COR-L47 (cell line): ENCODE measurements at places on chromosomes 16 and 17.

DNA sequence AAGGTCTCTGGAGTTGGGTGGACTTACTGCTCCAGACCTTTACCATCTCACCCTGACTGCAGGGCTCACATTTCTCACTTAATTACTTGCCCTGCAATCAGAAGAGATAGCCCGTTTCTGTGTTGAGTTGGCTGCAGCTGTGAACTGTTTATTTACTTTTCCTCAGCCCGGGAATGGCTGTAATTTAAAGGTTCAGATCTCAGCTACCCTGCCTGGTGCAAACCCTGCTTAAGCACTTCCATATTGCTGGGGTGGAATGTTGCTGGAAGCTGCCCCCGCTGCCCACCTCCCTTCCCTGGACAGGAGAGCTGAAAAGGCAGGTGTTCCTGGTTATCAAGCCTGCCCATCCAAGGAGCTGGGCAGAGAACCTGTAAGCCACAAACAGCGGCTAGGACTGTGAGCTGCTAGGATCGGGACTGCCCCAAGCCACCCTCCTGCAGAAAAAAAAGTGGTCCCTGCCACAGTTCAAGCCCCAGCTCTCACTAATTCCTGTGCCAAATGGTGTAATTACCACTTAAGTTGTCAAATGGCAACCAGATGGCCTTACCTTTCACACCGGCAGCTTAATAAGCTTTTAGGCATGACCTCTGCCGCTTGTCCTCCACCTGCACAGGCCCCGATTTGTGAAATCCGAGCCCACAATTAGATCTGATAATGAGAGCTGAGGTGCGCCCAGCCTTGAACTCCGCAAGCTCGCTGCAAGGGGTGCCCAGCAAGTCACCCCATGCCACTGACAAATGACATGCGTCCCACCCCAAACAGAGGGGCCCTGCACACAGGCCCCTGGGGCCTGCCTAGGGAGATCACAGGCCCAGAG, 269.8 kb downstream of the C16orf95 start:
- DNase-seq: no peak

GRCh38 chr17:75832164-75832651, 12.0 kb downstream of the UNC13D start:
- no peak for DNase-seq

GRCh38 chr17:57296231-57296630, 39.9 kb downstream of the MSI2 start:
- DNase-seq: peak; percentile 72

GRCh38 chr17:18362698-18363100, 651 bp downstream of the SHMT1 start:
- DNase-seq: no peak

- no peak for DNase-seq
Observed at GRCh38 chr17:67992548-67993152, 3.6 kb downstream of the C17orf58 start.

- no peak for DNase-seq
Observed at GRCh38 chr17:7468804-7469389, 10.5 kb downstream of the ZBTB4 start.

GRCh38 chr17:11035681-11036080, 197.8 kb upstream of the PIRT start:
- DNase-seq: no peak

DNA sequence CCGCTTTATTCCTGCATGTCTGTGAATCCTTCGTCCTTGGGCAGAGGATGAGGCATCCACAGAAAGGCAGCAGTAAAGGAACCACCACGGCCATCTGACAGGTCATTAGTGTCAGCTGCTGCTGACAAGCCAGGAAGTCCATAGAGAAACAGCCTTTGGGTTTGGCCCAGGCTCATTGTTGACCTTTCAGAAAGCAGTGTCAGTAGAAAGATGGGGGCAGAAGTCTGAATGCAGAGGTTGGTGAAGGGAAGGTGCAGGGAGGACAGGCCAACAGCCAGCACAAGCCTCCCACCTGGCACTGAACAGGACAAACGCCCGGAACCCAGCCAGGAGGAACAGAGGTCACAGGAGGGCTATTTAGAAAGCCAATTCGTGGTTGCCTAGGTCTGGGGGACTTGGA, 105.8 kb downstream of the VAT1L start:
- no peak for DNase-seq

DNA sequence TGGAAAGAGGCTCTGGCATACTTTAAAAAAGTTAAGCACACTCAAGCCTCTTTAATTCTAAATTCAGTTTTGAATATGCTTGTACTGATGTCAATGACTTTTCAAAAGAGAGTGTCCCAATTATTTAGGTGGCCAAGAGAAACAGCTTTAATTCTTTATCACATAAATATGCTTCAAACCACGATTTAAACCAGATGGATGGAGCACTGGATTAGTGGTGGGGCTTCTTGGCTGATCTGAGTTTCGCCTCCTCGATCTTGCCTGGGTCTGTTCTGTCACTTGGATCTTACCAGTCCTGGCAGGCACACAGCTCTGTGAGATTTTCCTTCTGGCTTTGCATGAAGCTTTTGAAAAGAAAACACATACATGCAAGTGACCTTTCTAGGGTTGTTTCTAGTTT, 467.8 kb downstream of the MAF start:
- no peak for DNase-seq

DNA sequence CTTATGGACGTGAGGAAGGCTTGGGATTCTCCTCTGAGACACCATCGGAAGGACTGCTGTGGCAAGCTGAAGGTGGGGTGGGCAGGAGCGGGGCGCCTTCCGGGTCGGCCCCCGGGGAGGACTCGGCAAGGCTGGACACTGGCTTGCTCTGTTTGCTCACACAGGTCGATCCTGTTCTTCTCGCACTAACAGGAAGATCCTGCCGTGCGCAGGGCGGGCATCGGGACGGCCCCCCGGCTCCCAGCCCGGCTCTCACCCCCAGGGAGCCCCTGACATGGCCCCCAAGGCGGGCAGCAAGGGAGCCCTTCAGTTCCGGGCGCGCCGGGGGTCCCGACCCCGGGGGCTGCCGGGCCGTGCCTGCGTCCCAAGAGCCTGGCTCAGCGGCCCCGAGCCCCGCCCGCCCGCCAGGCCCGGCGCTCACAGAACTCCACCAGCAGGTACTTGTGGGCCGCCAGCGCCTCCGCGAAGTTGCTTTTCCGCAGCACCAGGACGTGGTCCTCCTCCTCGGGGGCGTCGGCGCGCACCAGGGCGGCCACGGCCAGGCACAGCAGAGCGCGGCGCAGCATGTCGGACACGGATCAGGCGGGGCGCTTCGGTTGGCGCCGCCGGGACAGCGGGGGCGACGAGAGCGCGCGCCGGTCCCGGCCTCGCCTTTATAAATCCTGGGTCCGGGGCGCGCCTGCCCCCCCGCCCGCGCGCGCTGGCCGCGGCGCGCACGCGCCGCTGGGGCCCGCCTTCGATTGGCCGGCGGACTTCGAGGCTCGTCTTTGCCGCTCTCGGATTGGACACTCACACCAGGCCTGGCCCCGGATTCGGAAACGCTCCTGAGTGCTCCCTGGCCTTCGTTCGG, at the start of gene P4HB:
P4HB (minus strand) TSS at position 630 of the 850 bp plus-strand sequence; CDS start at position 566, 64 bp downstream.
- no peak for DNase-seq

GRCh38 chr16:1428511-1428910, 2.4 kb upstream of the PERCC1 start:
- no peak for DNase-seq

DNA sequence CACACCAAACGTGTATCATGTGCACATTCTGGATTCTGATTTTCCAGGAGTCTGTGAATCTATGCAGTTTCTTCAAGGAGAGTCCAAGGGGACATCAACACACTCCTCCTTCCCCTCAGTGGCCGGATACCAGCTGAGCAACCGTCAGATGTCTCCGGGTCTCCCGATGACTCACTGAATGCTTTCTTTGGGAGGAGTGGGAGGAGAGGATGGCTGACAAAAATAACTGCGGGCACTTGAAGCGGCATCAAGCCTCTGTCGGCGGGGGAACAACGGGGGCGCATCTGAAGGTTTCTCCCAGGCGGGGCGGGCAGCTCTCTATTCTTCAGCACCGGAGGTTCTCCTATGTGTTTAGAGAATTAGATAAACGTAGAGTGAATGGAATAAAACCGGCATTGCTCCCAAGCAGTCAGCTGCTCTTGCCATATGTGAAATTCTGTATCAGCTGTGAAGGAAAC, 24.6 kb upstream of the LRRC75A start:
- DNase-seq: no peak

- DNase-seq: no peak
Observed at GRCh38 chr17:6460531-6461161, 16.4 kb downstream of the PIMREG start.

DNA sequence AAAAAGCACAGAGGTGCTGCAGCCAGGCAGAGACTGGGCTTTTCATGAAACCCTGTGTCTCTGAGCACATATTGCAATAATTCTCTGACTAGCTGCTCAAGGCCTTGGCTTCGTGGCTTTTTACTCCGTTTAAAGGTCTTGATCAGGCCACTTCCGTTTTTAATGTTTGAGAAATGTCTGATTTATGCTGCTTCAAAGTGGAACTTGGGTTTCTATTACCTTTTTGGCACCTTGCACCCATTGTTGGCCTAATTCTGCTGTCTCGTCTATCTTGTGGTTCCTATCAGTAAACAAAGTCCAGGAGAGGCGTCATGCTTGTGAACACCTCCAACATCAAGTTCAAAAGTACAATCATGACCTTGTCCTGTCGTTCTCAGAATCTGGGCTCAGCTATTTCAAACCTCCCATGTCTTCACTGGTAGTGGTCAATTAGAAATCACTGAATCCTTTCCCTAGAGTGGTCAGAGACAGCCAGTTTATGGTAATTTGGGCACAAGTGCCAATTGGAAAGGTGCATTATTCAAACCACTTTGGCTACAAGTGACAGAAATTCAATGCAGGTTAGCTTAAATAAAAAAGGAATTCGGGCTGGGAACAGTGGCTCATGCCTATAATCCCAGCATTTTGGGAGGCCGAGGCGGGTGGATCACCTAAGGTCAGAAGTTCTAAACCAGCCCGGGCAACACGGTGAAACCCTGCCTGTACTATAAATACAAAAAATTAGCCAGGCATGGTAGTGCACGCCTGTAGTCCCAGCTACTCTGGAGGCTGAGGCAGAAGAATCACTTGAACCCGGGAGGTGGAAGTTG, 33.3 kb upstream of the METTL9 start:
- no peak for DNase-seq

GRCh38 chr17:32627239-32627996, 140.6 kb downstream of the CDK5R1 start:
- peak; percentile 95 for DNase-seq

DNA sequence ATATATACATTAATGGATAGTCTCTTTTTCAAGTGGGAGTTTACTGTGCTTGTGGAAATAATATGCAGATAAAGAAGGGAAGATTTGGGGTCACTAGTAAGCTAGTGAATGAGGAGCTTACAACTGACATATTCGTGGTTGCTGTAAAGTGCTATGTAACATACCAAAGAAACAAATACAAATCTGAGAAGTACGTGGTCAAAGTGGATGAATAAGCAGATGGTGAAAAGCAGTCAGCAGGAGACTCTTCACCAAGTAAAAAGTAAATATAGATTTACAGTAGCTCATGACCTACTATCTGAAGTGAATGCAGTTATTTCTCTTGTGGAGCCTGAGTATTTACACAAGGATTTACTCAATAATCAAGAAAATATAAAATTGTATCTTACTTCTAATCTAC, 136.6 kb upstream of the ELAC2 start:
- no peak for DNase-seq

DNA sequence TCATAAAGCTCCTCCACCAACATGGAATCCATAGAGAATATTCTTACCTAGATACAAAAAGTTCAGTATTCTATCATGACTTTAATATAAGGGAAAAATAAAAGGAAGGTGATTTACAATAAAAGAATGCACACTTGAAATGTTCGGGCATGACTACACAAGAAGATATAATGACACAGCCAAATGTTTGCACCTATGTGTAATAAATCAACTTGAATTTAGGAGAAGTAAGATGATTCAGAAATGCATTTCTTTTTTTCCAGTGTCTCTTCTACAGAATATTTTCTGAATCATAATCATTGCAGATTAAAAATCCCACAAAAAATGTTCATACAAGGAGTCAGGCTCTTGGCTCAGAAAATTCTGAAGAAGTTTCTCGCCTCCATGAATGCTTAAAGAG, 404.0 kb upstream of the HSBP1 start:
- no peak for DNase-seq

DNA sequence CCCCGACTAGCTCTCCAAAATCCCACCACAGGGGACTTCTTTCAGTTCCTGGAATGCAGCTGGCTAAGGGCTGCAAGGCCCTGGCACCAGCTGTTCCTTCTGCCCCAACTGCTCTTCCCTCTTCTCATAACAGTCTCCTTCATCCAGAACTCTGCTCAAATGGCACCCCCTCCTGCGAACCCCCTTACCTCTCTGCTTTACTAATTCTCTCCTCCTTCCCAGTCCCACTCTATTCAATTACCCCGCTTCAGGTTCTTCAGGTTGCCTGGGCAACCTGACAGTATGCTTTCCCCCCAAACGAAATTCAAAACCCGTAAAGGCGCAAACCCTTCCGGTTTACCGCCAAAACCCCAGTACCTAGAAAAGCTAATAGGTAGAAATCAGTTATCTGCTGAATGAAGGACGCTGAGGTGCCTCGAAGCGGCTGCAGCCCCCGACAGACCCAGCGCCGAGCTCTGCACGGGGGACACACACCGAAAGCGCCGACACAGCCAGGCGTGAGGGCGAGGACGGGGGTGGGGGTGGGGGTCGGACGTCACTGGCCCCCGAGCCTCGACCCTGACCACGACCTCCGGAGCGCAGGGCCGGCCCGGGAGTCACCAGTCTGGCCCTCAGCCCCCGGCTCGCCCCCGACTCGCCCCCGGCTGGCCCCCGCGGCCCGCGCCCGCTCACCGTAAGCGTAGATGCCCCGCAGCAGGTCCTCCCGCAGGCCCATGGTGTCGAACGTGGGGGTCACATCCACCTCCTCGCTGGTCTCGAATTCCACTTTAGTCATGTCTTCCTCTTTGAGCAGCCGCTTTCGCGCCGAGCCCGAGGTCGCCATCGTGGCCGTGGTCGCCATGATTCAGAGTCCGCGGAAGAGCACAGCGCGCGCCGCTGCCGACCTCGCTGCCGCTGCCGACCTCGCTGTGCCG, 550 bp downstream of the EIF4A3 start:
- DNase-seq: no peak

- no peak for DNase-seq
Observed at GRCh38 chr17:661509-661908, 53.1 kb downstream of the VPS53 start.

- no peak for DNase-seq
Observed at GRCh38 chr16:31428638-31429247, 583 bp upstream of the COX6A2 start.

GRCh38 chr16:71528257-71528656, 2.0 kb downstream of the CHST4 start:
- no peak for DNase-seq
